NCI-H187 treated with DMSO at 0.1 percent for 48 hours (cell line): ENCODE measurements at places on chromosomes 7 and 10.

DNA sequence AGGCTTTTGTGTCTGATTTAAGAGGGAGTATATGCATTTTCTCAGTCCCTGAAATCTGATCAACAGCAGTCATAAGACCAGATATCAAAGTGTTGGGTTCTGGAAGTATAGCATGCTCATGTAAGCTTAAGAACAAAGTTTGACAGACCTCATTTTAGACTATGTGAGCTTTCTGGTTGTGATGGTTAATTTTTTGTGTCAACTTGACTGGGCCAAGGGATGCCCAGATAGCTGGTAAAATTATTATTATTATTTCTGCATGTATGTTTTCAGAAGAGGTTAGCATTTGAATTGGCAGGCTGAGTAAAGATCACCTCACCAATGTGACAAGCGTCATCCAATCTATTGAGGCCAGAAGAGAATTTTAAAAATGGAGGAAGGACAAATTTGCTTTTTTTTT is 63.5 kb upstream of the FRMD4A start:
- no peak for DNase-seq

DNA sequence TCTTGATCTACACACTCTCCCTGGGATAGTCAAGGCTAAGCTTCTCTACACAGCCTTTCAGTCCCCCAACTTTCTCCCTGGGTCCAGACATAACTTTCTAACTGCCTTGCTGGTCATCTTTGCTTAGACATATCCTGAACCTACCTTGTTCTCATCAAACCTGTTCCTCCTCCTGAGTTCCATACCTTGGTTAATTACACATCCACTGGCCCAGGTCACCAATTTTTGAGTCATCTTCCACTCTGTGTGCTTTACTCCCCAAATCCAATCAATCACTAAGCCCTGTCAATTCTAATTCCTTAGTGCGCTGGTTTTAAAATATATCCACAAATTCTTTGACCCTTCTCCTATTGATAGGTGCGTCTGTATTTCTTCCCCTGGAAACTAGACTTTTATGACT is 107.0 kb downstream of the EVX1 start:
- DNase-seq, result no peak

- no peak for DNase-seq
These were observed 326.4 kb upstream of the ZMIZ1 start for GRCh38 chr10:78742406-78742729.

GRCh38 chr7:37505750-37506353 is 57.2 kb upstream of the ELMO1 start:
- no peak for DNase-seq

DNA sequence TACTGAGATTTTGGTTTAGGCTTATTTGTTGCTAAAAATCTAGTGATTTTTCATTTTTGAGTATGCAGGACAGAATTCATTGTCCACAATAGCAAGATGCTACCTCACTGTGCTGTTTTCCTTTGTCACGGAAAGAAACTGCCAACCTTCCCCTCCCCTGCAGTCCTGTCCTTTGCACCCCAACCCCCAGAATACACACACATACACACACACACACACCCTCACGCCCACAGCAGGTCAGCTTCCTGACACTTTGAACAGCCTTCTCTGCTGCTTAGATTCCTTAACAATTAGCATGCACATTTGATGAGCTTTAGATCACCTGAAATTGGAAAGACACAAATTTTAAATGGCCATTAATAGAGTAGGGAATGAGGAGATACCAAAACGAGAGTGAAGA is 32.1 kb downstream of the ARMC3 start:
- DNase-seq, result no peak

- no peak for DNase-seq
These were observed 5.7 kb upstream of the GSTK1 start for GRCh38 chr7:143257501-143257900.
